ENCODE measurements at places on chromosomes 1 and 21. TPM values are rescaled to one million over a fixed set of nuclear protein-coding genes. Genes with fewer than 3 reads are reported as not detected.

FCAMR gene
- total RNA-seq, result under 0.01 TPM

LRRN2 gene
- 0.34 TPM for total RNA-seq

FAM163A gene
- total RNA-seq, result not detected

KDF1 gene
- total RNA-seq, result 0.09 TPM

URB2 gene
- total RNA-seq, result 3.5 TPM

PKN2 gene
- total RNA-seq, result 13.8 TPM

RABGGTB gene
- 50.3 TPM for total RNA-seq

CRTC2 gene
- 2.7 TPM for total RNA-seq

FCRLB gene
- total RNA-seq, result 0.69 TPM

TNFRSF25 gene
- 4.3 TPM for total RNA-seq

PCSK9 gene
- total RNA-seq, result 1.1 TPM

CFHR5 gene
- not detected for total RNA-seq

SDF4 gene
- 136 TPM for total RNA-seq

TACSTD2 gene
- total RNA-seq, result 0.26 TPM

HSF2BP gene
- total RNA-seq, result 0.77 TPM

HCN3 gene
- total RNA-seq, result 0.95 TPM

MTMR11 gene
- 9.1 TPM for total RNA-seq

ARTN gene
- under 0.01 TPM for total RNA-seq

CFHR1 gene
- total RNA-seq, result 0.16 TPM

PCP4L1 gene
- total RNA-seq, result not detected

SPRR1A gene
- total RNA-seq, result not detected

TNFSF4 gene
- 1.3 TPM for total RNA-seq

CRABP2 gene
- 80.6 TPM for total RNA-seq

CASZ1 gene
- total RNA-seq, result under 0.01 TPM

GRHL3 gene
- not detected for total RNA-seq

MMEL1 gene
- total RNA-seq, result 0.16 TPM
